ENCODE measurements at places on chromosomes 7 and 10.

- DNase-seq, result peak; percentile 5
Observed at GRCh38 chr7:114670676-114671075, 251.2 kb upstream of the MDFIC start.

DNA sequence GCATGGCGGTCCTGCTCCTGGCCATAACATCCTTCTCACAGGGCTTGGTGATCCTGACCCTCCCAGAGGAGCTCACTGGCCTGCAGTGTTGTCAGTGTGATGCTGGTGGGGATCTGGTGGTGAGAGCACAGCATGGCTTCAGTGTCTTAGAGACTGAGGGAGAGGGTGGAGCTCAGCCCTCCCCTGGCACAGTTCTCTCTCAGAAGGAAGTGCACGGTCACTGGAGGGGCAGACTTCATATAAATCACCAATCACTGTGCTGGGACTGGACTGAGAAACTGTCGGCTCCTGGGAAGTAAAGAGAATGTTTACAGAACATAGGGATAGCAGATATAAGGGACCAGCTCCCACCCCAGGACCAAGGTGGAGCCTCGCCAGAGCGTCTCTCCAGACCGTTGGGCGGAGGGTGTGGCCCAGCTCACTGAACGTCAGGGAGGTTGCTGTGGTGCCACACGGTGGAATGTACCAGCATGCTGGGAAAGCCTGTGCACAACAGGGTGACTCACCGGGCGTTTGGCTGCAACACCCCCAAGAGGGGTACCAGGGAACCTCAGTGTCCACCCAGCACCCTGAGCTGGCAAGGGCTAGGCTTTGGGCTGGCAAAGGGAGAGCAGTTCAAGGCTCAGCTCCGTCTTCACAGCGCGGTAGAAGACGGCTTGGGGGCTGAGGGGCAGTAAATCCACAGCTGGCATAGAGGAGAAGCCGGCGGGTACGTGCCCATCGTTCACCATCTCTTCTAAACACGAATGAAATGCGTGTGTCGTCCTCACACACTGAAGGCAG is 8.8 kb upstream of the GET4 start:
- DNase-seq, result no peak

- no peak for DNase-seq
Observed at GRCh38 chr7:114212721-114213429, 201.7 kb upstream of the FOXP2 start.

DNA sequence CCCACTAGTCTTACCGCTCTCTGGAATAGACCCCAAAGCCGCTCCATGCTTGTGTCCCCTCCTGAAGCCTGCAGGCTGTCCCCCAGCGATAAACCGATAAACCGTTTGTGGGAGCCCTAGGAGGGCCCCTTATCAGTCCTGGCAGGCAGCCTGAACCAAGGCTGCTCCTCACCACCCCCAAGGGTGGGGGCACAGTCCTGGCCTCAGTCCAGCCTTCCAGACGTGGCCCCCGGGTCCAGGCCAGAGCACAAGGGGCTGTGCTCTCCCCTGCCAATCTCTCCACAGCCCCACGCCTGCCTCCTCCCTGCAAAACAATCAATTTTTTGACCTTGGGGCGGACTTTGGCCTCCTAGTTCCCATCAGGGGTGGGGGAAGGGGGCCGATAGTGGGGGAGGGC is at the start of gene TFR2:
Gene TFR2 (minus strand): TSS at position 90 of the 397 bp plus-strand sequence. CDS start 43 bp downstream, at position 47.
- DNase-seq, result no peak
